Activated T-helper 1 cell treated with anti-CD3 and anti-CD28 coated beads, Interleukin-12 subunit alpha, Interleukin-12 subunit beta, Interleukin-2, Interleukin-4 antibody, amounts not matched to agents 30 ng/mL and 10 ng/mL and 1 ng/mL, durations not matched to agents 14 hours and 24 hours and 36 hours (primary cell): ENCODE measurements at places on chromosomes 3 and 15.

DNA sequence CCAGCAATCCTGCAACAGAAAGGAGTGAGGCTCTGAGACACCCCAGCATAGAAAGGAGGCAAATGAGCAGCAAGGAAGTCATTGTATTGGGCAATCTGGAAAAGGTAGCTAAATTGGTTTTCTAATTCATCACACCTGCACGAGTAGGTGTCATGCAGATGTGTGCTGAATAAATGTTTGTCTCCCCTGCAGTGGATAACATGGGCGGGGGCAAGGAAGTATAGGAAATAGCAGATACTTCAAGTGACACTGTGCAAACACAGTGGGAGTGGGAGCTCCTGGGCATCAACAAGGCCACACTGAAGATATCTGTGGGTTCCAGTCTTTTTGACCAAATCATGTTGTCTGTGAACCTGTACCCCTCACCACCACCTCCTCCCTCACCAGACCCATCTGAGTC, 14.4 kb upstream of the HTR3E start:
- DNase-seq = no peak

DNA sequence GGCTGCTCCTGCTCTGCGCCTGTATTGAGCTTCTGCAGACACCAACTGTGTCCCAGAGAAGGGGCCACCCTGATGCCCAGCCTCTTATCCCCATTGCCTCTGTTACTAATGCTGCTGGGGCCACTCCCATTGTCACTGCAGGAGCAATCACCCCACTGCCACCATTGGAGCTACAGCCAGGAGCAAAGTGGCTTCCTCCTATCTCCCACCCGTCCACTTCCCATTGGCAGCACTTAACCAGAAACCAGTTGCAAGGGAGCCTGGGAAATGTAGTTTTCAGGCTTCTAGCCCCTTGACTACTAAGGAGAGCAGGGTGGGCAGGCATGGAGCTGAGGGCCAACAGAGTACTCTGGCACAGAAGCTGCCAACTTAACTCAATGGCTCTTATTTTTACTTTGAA, 55.9 kb upstream of the KLF13 start:
- DNase-seq = no peak

DNA sequence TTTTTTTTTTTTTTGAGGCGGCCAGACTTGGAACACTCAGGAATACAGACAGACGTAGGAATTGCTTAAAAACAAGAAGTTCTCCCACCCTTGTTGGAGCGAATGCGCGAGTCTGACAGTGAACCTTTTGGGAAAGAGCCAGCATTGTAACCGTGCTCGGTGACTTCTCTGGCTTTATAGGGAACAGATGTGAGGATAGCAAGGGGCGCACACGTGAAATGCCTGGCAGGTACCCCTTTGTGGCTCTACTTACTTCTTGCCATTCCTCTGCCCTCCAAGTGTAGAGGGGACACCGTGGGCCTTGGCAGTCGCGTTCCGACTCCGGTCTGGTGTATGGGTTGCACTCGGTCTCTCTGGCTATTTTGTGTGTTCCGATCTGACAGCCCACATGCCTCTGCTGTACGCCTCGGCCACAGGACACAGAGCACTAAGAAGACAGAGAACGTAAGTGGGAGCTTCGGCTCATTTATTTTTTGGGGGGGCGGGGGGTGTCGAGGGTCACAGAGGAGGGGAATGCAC, 126.4 kb downstream of the ADAMTS9 start:
- no peak for DNase-seq

- no peak for DNase-seq
These were observed 100.5 kb upstream of the SKOR1 start for GRCh38 chr15:67724691-67725375.

DNA sequence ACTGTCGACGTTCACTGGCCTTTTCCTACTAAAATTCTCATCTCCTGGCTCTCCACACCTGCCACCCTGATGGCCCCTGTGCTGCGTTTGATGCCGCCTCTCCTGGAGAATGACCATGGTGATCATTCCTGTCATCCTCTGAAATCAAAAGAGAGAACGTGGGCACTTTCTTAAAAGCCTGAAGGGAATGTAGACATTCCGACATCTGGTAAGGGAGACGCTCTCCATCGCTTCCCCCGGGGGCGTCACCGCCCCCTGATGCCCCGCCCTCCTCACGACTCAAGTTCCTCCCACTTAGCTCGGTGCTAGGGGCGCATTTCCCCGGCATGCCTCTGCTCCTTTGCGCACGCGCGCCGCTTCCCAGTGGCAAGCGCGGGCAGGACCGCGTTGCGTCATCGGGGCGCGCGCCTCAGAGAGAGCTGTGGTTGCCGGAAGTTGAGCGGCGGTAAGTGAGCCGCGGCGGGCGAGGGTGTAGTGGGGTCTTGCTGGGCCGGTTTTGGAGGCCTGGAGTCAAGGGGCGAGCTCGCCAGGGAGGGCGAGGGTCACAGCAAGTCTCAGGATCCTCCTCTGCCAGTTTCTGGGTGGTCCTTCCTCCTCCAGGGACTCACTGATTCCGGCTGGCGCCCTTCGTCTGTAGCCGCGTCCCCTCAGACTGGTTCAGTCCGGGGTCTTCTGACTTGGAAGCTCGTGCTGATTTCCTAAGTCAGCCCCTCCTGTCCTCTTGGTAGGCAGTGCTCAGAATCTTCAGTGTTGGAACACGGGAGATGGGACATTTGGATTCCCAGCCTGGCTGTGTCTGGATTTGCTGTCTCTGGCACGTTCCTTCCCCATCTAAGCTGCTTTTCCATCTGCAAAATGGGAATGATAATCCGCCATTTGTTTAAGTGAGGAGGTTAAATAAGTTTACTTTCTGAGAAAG, at the start of gene ATG7:
ATG7 (plus strand) TSS at position 412 of the 919 bp plus-strand sequence. CDS start 26,299 bp downstream, outside the sequence.
- DNase-seq = peak; percentile 96

DNA sequence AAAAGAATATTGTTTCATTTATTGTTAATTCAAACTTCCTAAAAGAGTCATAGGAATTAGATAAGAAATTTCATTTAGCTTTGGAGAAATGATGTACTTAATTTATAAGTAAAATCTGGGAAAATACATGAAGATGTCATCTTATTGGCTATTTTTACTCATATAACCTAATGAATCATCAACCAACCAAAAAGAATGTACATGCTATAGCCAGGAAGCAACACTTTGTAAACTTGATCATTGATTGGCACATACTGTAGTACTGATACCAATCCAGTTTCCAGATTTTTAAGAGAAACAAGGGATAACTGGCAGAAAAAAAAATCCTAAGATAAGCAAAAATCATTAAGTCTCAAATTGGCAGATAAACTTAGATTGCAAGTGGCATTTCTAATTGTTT, 207.9 kb upstream of the CDIN1 start:
- no peak for DNase-seq

GRCh38 chr15:78671626-78672211, 30.7 kb upstream of the CHRNB4 start:
- no peak for DNase-seq

DNA sequence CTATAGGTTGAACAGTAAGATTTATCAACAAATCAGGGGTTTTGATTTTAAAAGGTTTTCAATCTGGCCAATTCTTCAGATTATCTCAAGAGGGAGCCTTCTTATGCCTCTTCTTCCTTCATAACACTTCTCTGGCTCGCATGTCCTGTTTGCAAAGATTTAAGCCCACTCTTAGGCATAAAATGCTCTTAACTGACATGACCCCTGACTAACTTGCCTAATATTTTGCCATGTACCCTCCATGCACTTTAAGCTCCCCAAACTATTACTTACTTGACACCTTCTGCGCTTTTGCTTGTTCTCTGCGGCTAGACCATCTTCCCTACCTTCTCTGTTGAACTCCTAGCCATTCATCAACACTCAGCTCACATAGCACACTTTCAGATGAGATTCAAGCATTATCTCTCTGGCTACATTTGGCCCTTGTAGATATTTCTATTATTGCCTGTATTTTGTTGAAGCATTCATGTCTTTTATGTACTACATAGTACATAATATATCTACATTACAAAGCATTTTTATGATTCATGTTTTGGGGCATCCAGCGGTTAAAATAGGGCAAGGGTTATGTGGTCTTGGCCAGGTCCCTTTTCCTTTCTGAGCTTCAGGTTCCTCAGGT, 1.0 kb upstream of the ARIH1 start:
- DNase-seq = no peak

DNA sequence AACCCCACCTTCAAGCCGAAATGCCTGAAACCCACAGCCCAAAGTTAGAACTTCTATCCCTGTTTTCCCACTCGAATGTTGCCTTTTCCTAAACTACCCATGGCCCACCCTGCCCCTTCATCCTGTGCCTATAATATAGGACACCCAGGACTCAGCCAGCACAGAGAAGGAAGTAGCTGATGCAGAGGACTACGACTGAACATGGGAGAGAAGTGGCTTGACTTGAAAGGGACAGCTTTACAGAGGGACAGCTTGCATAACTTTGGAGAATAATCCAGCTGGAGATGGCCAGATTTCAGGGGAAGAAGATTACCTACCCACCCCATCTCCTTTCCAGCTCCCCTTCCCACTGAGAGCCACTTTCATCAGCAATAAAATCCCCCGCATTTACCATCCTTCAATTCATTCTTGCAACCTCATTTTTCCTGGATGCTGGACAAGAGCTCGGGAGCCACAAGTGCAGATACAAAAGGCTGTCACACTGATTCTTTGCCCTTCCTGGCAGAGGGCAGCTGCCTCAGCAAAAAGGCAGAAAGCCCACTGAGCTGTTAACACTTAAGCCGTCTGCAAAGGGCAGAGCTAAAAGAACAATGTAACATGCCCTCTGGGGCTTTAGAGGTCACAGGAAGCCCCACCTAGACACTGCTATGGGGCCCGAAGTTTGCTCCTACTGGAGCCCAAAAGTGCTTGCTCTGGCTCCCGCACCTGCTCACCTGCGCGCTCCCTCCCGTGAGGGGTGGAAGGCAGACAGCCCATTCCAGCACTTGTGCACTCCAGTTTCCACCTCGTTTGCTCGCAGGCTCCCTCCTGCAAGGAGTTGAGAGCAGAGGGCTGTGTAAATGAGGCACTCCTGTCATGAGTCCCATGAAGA, 224.0 kb downstream of the TBC1D5 start:
- no peak for DNase-seq

DNA sequence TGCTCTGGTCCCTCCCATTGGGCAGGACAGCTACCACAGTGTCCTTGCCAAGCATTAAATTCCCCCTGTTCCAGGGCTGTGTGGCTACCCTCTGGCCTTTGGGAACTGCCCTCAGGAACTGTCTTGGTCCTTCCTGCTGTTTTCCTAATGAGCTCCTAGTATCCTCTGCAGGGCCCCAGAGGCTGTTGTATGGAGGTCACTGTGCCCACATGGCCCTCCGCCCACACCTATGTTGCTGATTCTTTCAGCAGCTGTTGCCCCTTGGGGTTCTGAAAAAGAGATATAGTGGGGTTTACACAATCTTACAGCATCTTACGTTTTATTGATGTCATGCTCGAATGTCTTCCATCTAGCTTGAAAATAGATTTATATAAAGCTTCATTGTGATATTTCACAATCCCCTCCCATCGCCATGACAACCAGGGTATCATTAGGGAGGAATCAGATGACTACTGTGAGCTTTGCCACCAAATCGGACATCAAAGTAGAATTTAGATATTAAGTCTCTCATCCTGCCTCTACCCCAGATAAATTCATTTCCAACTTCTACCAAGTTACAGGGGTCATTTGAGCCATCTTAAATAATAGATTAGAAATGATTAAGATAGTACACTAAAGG, 97.1 kb upstream of the NR2E3 start:
- DNase-seq = no peak

- DNase-seq = no peak
These were observed 44.4 kb downstream of the ST3GAL6 start for GRCh38 chr3:98807561-98807960.

- DNase-seq = no peak
These were observed 112.7 kb downstream of the SNRK start for GRCh38 chr3:43399034-43399433.

DNA sequence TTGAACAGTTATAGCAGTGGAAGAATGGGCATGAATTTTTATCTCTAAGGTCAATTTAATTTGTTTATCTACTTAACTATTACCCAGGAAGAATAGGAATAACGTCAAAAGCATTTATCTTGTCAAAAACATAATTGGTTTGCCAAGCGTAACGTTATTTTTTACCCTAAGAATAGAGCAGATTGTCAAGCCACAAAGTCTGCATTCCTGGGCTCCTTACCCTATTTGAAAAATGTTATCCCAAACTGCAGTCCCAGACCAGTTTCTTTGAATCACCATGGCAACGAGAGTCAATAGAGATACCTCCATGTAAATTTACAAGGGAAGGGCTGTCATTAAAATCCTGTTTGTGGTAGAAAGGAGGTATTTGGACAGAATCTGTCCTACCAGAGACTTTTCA, 61.1 kb downstream of the CPNE4 start:
- no peak for DNase-seq

GRCh38 chr3:78919021-78919755, 848.6 kb downstream of the ROBO1 start:
- DNase-seq = no peak

GRCh38 chr3:137148917-137149316, 191.1 kb downstream of the IL20RB start:
- DNase-seq = no peak

GRCh38 chr15:68817304-68818065, 3.2 kb downstream of the ANP32A start:
- peak; percentile 59 for DNase-seq

GRCh38 chr15:85582131-85583079, 202.0 kb downstream of the AKAP13 start:
- DNase-seq = peak; percentile 67

GRCh38 chr15:75542386-75542797, 36.7 kb downstream of the PTPN9 start:
- DNase-seq = no peak

- no peak for DNase-seq
These were observed 40.4 kb downstream of the PRR23E start for GRCh38 chr3:127233371-127233770.

- DNase-seq = no peak
These were observed 65.4 kb downstream of the AQP9 start for GRCh38 chr15:58203537-58203936.

- DNase-seq = no peak
These were observed 23.1 kb upstream of the TBL1XR1 start for GRCh38 chr3:177220136-177220974.

DNA sequence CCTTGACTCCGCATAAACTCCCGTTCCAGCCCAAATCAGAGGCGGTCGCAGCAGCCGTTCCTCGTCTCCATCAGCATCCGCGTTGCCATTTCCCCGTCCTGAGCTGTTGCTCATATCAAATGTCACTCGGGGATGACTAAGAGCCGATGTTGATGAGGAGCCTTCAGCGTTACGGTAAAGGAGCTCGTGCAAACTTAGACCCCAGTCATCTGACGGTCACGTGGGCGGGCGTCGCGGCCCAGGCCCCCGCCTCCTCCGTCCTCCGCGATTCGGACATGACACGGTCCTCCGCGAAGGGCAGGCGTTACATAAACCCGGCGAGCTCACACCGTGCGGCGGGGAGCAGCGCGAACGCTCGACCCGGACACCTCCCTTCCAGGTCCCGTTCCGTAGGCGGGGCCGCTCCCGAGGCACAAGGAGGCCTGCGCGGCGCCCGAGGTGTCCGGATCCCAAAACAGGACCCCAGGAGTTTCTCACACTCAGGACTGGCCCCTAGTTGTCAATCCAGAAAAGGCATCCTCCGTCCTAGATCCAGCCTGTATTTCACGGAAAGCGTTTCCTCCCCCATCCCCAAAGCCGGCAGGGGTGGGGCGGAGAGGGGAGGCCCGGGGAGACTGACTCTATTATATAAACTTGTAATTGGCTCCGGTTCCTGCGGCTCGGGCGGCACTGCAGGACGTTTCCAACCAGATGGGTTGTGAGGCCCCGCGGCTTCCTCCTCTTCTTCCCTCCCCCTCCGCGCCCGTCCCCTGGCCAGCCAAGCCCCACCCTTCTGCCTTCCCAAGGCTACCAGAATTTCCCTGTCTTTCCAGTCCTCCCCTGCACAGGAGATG, 100.0 kb upstream of the IGF1R start:
- peak; percentile 1 for DNase-seq

GRCh38 chr3:187941135-187941847, 196.0 kb upstream of the BCL6 start:
- DNase-seq = no peak
